ENCODE measurements at places on chromosomes 6 and 20.

DNA sequence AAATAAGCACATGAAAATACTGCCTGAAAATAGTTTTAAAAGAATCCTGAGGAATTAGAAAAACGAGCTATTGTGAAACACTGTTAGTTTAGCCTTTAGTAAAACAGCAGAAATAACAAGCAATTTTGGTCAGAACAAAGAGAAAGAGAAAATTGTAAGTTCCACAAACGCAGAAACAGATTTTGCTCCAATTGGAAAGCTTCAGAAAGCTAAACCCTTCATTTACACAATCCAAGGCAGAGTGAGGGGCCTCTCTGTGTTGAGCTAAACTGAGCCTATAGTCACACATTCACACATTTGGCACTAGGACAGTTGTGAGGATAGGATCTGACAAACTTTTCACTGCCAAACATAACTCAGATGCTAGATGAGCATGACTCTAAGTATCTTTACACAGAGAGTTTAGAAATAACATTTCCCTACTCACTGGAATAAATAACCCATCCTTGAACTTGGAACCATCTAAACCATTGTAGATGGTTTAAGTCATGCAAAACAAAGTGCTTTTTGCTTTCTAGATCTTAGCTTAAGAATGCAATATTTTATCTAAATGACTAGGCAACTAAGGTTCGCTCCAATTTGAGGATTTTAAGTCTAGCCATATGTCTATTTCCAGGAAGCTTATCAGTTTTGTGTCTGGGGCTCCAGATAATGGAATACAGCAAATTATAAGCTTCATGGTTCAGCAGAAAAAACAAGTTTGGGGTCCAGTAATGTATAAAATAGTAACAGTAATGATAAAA lies 122.6 kb downstream of the SGK1 start:
- no peak for DNase-seq

GRCh38 chr6:167044696-167045095 lies 45.5 kb downstream of the CEP43 start:
- no peak for DNase-seq

DNA sequence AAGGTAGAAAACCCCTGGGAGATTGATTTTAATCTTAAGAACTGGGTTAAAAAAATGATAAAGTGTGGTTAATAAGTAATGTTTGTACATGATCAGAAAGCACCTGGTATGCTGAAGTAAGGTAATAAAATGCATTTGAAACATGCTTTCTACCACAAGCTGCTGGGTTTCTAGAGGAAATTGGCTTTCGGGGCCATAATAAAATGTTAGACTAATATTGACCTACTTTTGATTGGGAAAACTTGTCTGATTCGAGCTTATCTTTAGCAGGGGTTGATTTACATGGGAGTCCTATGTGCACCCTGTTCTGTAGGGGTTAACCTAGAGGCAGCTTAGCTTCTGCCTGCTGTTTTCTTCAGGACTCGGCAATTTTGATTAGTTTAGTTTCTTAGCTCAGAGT lies 50.5 kb downstream of the CRYBG1 start:
- no peak for DNase-seq

DNA sequence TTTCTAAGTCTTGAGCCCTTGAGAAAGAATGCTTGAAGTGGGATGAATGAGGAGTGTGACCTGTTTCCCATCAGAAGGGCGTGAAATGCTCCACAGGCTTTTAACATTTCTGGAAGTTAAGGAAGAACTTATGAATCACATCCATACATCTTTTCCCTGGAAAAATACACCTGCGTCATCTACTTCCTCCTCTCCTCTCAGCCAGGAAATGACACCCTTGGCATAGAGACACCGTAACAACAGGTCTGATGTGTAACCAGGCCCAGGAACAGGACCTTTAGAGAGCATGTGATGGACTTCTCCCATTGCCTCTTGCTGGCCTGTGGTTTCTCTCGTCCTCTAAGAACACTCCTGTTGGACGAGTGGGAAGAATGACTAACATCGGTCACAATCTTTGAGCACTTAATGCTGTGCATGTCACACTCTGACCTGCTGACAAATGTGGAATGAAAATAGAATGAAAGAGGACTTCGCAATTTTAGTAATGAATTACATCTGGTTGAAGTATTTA lies 28.5 kb upstream of the CITED2 start:
- DNase-seq, result no peak

DNA sequence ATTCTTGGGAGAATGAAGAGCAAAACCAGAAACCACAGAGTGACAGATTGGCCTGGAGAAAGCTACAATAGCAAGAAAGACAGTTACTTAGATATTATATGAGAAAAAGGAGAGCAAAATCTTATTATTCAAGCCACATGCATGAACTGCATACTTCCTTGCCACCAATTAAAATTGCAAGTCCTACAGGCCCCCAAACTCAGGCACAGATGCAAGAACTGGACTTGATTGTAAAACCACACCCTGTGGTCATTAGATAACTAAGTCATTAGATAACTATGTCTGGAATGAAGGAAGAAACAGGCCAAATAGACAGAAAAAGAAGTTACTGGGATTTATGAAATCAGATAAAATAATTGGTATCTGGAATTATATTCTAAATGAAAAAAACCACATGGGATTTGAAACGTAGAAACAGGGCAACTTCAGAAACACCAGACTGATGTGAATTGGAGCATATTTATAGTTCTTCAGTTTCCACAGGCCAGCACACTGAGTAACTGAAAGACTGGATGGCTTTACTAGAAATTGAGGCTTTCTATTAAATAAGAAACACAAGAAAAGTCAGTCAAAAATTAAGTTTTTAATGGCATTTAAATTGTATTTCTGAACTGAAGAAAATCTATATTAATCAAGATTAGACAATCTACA lies 49.4 kb upstream of the CARMIL1 start:
- no peak for DNase-seq
